ENCODE measurements at places on chromosomes 5 and 9.

DNA sequence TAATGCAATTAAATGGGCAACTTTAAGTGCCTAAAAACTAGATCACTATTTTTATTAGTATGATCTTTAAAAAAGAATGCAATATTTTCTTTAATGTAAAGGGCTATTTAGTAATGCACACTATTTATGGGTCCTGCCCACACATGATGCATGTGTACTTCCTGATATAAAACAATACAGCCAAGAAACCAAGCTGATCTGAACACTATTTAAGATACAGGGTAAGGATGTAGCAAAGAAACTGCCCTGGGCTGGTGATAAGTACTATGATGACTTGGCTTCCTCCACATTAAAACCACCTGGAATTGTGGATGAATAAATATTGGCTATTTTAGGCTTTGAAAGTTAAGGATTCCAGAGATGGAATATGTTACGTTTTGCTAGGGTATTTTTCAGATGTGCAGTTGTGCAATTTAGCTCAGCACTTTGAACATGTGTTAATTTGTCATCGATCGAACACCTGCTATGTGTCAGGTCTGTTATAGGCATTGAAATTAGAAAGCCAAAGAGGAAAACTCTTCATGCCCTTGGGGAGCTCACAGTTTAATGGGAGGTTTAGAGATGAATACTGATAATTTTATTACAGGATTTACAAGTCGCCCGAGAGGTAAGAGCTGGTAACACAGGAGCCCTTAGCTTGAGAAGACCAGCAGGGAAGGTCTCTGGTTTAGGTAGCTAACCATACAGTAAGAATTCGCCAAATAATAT, 276.7 kb downstream of the PLK2 start:
- no peak for DNase-seq

GRCh38 chr9:94806307-94806893, 79.9 kb downstream of the AOPEP start:
- no peak for DNase-seq

- DNase-seq = no peak
Measured at GRCh38 chr5:75234251-75234650, 2.4 kb downstream of the ANKRD31 start.

GRCh38 chr5:96576876-96577275, 85.3 kb upstream of the CAST start:
- no peak for DNase-seq

GRCh38 chr9:87097238-87097637, 149.9 kb upstream of the GAS1 start:
- no peak for DNase-seq

DNA sequence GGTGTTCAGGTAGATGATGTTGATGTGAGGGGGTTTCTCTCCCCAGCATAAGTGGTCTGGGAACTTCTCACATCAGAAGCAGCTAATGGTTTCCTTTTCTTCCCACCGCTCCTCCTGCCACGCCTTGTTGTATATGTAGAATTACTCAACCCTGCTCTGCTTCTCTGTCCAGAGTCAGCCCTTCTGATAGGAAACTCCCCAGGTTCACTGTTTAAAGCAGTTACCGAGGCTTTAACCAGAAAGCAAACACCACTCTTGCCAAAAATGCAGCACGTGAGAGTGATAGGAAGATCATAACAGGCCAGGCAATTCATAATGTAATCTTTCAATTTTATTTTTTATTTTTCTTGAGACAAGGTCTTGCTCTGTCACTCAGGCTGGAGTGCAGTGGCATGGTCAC, 10.5 kb upstream of the TMEM252 start:
- DNase-seq = no peak

- no peak for DNase-seq
Measured at GRCh38 chr9:89006996-89007967, 16.0 kb downstream of the S1PR3 start.

DNA sequence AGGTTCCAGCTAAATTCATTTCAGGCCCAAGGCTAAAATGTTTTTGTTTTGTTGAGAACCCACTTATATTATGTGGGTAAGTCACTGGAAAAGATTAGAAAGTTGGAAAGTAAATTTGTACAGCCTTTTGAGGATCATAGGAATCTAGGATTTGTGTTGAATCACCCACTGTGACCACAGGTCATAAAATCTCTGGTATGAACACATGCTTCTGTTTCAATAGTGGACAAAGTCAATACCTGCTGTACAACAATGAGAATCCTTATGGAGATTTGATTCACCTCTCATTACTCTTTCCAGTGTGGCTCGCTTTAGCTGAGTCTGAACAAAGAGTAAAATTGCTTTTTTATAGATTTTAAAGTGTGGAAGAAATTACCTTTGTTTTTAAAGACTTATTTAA, 369.5 kb downstream of the TMEM167A start:
- DNase-seq = no peak

DNA sequence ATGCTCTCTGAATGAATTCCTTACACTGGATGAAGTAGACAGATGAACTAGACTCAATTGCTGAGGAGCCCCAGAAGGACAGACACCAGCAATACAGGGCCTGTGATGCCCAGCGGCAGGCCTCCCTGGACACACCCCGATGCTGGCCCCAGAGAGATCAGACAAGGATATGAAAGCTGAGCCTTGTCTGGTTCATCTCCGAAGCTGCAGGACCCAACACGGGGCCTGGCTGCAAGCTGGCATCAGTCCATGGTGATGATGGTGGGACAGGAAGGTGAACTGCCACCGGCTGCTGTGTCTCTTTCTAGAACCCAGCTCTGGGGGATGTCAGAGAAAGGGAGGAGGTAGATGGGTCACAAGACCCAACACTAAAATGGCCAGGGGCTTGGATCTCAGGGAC, 104.0 kb upstream of the LMX1B start:
- DNase-seq = no peak

DNA sequence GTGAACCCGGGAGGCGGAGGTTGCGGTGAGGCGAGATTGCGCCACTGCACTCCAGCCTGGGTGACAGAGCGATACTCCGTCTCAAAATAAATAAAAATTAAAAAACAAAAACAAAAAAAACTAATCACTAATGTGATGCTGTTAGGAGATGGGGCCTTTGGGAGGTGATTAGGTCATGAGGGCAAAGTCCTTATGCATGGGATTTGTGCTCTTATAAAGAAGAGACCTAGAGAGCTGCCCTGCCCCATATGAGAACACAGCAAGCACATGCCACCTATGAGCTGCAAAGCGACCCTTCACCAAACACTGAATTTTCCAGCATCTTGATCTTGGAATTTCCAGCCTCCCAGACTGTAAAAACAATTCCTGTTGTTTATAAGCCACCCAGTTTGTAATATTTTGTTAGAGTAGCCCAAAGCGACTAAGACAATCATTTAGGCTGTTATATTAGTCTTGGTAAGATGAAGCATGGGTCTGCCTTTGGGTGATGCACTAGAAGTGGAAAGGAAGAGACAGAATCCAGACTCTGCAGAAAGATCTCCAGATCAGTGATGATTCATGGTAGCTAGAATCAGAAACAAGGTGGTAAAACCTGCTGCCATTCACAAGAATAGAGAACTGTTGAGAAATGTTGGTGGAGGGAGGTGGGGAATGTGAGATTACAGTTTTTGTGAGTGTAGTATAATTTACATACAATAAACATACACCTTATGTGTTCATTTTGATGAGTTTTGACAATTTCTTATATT, 26.2 kb downstream of the GPR21 start:
- DNase-seq = no peak

GRCh38 chr9:76581731-76582130, 122.7 kb downstream of the GCNT1 start:
- DNase-seq = no peak

GRCh38 chr9:27059412-27059811, 49.6 kb upstream of the TEK start:
- DNase-seq = no peak

- DNase-seq = no peak
Measured at GRCh38 chr5:107085572-107085971, 585.2 kb downstream of the EFNA5 start.

- peak; percentile 86 for DNase-seq
Measured at GRCh38 chr5:177403792-177404640, 3.6 kb upstream of the PFN3 start.

DNA sequence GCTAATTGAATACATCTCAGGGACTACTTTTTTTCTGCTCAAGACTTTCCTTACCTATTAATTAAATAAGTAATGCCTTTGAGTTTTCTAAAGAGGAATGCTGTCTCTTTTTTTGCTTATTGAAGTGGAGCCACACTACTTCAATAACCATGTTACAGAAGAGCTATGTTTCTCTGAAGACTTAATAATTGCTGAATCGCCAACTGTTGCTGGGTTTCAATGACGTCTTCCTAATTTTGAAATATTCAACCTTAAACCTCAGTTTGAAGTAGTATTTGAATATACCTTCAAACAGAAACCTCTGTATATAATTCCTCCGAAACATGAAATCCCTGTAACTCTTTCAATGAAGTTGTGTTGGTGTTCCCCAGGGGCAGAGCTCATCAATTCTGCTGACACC, 21.0 kb downstream of the NUDT12 start:
- no peak for DNase-seq

DNA sequence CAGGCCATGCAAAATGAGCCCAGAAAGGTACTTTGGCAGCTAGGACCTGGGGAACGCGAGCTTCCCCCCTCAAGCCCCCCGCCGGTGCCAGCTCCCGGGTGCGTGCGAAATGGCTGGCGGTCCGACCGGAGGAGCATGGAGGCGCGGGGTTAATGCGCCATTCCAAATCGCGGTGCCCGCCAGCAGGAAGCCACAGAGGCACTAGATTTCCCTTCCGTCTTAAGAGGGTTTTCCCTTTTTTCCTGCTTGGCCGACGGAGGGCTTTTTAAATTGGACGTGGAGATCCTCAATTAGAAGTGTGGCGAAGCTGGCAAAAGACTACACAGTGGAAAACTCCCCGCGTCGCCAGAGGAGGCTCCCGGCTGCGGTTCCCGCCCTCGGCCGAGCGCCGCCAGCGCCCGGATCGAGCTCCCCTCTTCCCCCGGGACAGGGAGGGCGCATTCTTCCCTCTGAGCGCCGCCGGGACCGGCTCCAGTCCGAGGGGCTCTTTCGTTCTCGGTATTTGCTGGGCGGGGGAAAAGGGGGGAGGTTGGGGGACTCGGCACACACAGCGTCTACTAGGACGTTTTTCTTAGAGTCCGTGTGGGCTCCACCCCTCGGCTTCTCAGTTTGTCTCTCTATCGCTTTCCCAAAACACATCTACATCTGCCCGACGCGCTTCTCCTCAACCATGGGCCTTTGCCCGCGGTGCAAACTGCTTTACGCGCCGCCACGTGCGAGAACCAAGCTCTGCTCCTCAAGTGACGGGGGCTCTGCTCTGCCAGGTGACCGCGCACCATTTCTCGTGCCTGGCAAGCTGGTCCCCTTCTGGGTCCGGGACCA, 3.0 kb downstream of the GDNF start:
- no peak for DNase-seq

GRCh38 chr9:76206821-76207220, 187.4 kb downstream of the RFK start:
- no peak for DNase-seq

GRCh38 chr5:75678155-75678554, 39.1 kb downstream of the POC5 start:
- DNase-seq = no peak

DNA sequence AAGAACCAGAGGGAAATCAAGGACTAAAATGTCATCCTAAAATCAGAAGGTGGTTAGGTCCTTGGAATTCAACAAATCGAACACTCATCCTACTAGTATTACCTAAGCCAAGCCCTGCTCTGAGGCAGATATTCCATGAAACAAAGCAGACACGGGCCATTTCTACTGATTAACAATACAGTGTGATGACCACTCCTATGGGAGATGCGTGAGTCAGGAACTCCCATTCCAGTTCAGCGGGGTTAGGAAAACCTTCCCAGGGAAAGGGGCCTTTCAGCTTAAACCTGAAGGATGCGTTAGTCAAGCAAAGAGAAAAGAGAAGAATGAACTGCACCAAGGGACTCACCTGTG, 117.8 kb upstream of the LHFPL2 start:
- no peak for DNase-seq

DNA sequence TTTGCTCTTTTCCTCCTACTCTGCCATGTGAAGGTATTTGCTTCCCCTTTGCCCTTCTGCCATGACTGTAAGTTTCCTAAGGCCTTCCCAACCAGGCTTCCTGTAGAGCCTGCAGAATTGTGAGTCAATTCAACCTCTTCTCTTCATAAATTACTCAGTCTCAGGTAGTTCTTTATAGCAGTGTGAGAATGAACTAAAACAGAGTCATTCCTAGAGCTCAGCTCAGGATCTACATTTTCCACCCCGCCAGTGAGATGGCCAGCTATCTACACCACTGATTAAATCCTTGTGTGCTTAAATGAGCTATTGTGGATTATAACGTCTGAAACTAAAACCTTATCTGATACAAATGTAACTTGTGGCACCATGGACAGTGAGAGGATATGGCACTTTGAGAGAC, 55.0 kb downstream of the FRMD3 start:
- DNase-seq = no peak

- no peak for DNase-seq
Measured at GRCh38 chr9:95406121-95406520, 88.6 kb upstream of the FANCC start.

DNA sequence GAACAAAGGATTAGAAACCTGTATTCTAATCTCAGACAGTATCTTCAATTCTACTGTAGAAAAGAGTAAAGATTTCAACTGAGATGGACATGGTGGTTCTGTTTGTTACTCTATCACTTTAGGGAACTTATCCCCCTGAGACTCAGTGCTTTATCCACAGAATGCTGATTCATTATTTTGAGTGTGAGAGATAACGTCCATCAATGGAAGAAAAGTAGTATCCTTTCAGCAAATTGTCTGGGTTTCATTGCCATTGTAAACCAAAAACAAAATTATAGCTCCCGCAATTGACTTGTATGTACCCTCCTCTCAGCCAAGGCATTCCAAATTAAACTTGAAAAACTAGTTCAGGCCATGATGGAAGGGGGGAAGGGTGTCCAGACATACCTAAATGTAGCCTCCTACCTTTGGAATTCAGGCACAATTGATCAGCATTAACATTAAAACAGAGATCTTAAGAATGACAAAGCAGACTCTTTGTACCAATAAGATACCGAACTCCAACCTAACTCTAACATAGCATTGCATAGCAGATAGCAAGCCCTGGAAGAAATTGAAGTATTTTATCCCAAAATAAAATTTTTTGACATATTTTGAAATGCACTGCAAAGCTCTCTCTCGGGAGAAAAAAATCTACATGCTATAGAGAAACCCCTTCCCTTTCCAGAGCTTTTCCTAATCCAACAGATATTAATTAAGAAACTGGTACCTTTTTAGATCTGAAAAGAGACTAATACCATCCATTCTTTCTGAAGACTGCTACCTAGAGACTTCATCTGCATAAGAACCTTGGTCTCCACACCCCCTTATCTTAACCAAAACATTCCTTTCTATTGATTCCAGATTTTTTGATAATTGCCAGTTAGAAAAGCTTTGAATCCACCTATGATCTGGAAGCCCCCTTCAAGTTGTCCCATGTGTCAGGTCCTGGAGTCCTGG, 1055.7 kb downstream of the PTPRD start:
- DNase-seq = no peak

GRCh38 chr9:137688725-137689124, 69.9 kb downstream of the EHMT1 start:
- no peak for DNase-seq

- DNase-seq = no peak
Measured at GRCh38 chr9:109297899-109298298, 23.0 kb downstream of the EPB41L4B start.

Data from HEK293T (cell line).